ENCODE measurements at places on chromosomes 7 and 10. TPM values are rescaled to one million over a fixed set of nuclear protein-coding genes. Genes with fewer than 3 reads are reported as not detected.

DNA sequence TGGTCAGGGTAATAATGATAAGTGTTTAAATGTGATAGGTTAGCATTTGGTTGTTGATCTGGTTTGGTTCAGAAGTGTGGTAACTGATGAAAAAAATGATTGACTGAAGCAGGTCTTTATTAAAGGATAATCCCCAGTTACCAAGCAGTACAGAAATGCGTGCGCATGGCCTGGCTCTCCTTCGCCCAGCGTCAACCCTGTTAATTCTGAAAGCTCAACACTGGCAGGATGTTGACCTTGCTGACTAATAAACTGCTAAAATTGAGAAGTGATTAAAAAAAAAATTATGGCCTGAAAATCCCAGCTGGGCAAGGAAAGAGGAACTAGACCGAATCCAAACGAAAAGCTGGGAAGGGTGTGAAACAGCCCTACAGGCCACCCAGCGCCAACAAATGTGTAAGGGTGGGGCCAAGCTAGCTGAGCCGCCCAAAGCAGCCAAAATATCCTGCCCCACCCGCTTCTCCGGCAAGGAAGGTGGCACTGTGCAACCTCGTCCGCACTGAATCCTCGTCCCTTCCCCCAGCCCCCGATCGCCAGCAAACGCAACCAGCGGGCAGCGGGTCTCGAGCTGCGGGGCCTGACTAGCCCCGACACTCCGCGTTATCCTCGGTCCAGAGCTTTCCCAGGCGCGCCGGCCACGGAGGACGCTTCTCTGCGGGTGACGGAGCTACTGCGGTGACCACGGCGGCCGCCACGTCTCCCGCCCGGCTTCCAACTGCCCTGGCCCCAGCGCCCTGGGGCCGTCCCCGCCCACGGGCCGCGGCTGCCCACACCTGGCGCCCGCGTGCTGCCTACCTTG, 561 bp downstream of the SHTN1 start:
- DNase-seq, result peak; percentile 34

DNA sequence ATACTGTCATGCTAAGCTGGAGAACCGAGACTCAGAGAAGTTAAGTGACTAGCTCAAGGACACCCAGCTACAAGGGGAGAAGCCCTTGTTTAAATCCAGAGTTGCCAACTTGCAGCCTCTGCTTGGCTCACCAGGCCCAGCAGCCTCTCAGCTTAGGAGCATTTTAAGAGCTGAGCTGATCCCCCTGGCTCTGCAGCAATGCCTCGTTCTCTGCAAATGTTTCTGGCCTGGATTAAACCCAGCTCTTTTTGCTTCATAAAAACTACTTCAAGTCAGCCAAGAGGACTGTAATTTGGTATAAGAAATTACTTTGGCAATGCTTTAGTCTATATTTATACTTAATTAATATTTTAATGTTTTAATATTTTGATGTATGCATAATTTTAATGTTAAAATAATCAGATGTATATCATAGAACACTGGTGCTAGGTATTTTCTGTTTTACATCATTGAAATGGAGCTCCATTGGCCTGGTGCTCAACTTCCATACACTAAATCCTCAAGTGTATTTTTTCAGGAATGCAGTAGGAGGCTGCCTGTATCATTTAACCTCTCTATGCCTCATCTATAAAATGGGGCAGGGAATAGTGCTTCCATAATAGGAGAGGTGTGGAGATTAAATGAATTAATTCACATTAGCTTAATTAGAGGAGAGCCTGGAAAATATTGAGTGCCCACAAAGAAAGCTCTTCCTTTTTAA, 184.2 kb downstream of the EMX2 start:
- peak; percentile 87 for DNase-seq

DNA sequence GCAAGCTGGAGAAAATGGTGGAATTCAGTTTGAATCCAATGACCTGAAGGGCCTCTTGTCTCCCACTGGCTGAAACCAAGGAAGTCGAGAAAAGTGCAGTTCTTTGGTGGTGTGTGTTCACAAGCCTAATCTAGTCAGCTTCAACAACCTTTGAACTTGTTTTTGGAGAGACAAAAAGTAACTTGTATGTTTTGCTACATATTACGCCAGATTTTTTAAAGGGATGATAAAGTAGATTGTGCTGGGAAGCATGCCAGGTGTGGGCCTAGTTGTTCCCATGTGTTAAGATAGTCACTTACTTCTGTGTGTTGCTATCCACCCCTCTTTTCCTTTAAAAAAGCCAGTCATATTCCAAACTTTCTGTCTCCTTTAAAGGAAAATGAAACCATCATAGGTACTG, 79.7 kb upstream of the FAM3C start:
- peak; percentile 74 for DNase-seq

GRCh38 chr7:96531331-96531730, 178.3 kb downstream of the SEM1 start:
- no peak for DNase-seq

DNA sequence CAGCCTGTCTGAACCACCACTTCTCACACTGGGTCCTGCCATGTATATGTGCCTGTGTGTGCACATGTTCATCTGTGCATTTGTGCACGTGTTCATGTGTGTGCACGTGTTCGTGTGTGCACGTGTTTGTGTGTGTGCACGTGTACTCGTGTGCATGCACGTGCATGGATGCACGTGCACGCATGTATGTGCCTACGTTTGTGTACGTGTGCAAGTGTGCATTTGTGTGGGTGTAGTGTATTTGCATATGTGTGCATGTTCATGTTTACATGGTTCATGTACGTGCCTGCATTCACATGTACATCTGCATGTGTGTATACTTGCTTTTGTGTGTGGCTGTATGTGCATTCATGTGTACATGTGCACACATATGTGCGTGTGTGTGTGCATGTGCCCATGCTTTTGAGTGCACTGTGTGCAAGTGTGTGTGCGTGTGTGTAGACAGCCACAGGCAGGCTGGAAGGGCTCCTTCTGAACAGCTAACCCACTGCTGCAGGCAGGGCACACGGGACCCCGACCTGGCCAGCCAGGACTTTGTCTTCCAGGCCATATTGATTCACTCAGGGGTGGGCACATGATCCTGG, 28.2 kb downstream of the SLC29A4 start:
- DNase-seq, result no peak

The AKR1C1 gene
- total RNA-seq, result 11.8 TPM

The CHN2 gene
- total RNA-seq, result 20.2 TPM

DNA sequence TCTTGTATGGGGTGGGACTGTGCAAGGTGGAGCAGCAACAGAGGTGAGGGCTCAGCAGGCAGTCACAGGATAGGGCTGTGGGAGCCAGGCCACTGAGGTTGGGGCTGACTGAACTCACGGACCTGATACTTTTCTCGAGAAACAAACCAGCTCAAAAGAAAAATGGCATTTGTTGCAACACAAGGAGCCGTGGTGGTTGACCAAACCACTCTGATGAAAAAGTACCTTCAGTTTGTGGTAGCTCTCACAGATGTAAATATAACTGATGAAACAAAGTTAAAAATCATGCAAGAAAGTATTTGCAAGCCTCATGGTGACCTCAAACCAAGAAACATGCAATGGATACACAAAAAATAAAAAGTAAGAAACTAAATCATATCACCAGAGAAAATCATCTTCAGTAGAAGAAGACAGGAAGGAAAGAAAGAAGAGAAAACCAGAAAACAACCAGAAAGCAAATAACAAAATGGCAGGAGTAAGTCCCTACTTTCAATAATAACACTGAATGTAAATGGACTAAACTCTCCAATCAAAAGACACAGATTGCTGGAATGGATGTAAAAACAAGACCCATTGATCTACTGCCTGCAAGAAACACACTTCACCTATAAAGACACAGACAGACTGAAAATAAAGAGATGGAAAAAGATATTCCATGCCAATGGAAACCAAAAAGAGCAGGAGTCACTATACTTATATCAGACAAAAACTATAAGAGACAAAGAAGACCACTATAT, 48.9 kb upstream of the DUSP5 start:
- DNase-seq, result no peak

The IGF2BP3 gene
- total RNA-seq, result 51.3 TPM

- no peak for DNase-seq
Observed at GRCh38 chr7:141053626-141054025, 20.2 kb upstream of the TMEM178B start.

DNA sequence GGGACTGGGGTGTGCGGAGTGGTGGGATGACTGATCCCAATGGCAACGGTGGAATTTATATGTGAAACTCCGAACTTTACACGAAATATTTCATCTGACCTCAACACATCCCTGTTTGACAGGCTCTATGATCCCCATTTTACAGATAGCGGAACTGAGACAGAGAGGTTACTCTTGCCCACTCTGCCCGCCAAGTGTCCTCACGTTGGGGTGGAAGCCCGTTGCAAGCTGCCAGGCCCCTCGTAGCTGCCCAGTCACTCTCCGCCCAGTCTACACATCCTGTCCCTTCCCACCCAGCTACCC, 397 bp upstream of the NFE2L3 start:
- DNase-seq, result no peak

- DNase-seq, result no peak
Observed at GRCh38 chr10:52040486-52040885, 273.6 kb upstream of the DKK1 start.

DNA sequence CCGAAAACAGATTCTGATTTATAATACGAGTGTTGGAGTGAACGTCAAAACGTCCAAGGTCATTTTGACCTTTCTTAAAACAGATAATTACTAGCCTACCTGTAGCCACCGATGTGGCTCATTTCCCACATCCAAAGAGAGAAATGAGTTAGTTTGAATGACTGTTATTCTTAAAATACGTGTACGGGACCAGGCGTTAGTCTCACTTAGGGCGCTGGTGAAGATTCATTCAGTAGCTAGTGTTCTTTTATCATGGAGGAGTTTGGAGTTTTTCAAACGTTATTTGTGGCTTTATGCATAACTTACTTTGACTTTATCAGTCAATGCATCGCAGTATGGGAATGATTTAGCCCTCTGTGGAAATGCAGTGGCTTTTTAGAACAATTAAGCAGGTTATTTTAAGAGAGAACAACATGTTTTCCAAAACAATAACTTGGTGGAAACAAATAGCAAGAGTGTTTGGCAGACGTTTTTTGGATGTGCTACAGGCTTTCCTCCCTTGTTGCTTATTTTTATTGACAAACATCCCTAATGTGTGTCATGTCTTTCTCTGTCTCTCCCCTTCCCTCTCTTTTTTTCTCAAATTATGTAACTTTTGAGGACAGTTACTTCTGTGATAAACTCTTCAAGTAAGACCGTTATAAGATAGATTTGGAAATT, 1.6 kb downstream of the BICC1 start:
- DNase-seq, result peak; percentile 2

GRCh38 chr10:44426247-44427034, 41.5 kb upstream of the CXCL12 start:
- no peak for DNase-seq

The FAM20C gene
- total RNA-seq, result 23.4 TPM

The PRSS37 gene
- total RNA-seq, result 0.72 TPM

GRCh38 chr7:41943094-41943577, 240.2 kb upstream of the INHBA start:
- peak; percentile 85 for DNase-seq

The ANKMY2 gene
- total RNA-seq, result 15.9 TPM

The MYO1G gene
- 6.5 TPM for total RNA-seq

The BTBD16 gene
- not detected for total RNA-seq

The PLEKHA1 gene
- 32.3 TPM for total RNA-seq

DNA sequence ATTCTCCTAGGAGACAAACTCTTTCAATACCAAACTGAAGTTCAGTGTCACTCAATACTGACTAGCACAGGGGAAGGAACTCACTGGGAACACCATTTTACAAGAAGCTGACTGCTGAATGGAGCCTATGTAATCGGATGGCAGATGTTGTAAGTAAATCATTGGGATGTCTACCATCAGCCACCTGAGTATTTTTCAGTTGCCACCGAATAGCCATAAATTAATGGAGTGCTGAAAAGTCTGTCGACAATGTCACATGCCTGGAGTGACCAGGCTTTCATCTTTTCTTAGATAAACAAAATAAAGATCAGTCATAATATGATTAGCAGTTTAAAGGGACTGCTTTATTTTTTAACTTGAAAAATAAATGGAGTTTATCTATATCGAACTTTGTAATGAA, 145.9 kb upstream of the SEMA3E start:
- no peak for DNase-seq

The SH2D4B gene
- total RNA-seq, result 1.9 TPM

DNA sequence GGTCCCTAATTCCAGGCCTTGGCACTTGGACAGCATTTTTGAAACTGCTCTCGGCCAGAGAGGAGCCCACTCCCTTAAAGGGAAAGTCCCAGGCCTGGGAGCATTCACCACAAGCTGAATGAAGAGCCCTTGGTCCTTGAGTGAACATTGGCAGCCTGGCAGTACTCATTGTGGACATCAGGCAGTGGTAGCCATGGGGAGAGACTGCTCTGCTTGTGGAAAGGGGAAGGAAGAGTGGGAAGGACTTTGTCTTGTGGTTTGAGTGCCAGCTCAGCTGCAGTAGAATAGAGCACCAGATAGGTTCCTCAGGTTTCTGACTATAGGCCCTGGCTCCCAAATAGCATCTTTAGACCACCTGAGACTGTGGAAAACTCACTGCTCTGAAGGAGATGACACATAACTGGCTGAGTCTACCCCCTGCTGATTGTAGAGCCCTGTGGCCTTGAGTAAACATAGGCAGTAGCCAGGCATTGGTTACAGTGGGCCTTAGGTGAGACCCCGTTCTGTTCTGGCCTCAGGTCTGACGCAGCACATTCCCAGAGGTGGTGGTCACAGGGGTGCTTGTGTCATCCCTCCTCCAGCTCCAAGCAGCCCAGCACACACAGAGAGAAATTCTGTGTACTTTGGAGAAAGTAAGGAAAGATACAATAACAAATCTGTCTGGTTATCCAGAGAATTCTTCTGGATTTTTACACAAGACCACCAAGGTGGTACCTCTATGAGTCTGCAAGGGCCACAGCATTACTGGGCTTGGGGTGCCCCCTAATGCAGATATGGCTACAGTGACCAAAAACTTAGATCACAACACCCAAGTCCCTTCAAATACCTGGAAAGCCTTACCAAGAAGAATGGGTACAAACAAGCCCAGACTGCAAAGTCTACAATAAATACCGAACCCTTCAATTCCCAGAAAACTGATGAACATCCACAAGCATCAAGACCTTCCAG, 153.8 kb downstream of the GNAI1 start:
- no peak for DNase-seq

DNA sequence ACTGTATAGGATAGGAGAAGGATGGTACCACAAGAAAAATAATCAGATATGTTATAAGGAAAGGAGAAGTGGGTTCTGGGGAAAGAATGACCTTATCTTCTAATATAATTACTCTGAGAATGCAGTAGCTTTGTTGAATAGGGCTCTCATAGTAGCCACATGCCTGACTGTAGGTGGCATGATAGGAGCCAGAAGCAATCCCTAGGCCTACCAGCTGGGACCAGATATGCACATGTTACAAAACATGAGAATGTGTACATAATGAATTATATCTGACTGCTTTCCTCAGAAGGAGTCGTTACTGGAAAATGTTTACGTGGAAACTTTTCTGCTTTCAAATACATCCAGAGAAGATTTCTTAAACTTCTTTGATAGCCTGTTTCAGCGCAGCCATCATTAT, 53.2 kb upstream of the FAM3C start:
- DNase-seq, result peak; percentile 86

The FLNC gene
- 204 TPM for total RNA-seq

GRCh38 chr10:96129387-96130325, at the start of gene ZNF518A:
Gene ZNF518A (plus strand): TSS chr10:96130297. CDS start chr10:96156323, 26,026 bp downstream.
- peak; percentile 97 for DNase-seq

Measured in umbilical cord (tissue), 2 donors.